ENCODE measurements at places on chromosomes 7 and 10.

DNA sequence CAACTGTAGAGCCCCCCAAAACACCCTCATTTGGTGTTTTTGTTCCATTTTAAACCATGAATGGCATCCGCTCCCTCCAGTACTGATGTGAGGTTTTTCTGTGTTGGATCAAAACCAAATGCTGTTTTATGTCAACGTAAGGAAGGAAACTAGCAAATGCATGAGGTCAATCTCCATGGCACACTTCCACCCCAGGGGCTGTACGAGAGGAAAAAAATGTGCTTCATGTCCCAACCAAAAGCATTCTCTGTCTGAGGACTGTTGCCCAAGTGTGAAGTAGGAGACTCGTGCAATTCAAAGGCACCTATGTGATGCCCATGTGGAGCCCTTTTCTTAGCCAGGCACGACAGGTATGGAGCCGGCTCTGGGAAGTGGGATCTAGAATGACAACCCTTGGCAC, 180.3 kb upstream of the MKI67 start:
- no peak for DNase-seq

DNA sequence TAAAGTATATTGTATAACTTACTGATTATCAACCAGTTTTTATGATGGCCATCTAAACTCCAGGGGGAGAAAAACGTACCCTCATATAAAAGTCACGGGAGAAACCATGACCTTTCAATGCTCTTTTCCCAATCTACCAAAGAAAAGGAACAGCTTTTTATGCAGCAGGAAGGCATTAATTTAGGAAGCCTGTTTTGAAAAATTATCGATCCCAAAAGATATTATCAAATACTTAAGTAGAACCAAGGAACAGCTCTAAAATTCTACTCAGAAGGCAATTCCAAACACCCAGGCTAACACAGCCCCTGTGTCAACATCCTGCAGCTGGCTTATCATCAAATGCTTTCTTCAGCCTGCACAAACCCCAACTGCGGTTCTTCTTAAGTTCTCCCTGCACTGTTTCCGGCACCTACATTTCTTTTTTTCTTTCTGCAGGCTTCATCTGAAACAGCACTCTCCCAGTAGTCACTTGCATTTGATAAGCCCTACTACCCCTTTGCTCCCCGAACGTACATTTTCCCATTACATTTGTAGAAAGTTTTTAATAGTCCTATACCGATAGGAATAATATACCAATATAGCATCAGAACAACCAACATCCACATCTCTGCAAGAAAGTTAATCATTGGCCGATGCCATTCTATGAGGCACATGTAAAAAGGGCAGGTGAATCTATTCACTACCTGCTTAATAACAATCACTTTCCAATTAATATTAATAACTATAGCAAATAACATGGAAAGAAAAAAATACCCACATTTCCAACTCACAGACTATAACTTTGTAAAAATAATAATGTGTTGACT, 47.9 kb downstream of the PIP4K2A start:
- no peak for DNase-seq

GRCh38 chr10:128499486-128499885, 373.3 kb upstream of the MKI67 start:
- no peak for DNase-seq

DNA sequence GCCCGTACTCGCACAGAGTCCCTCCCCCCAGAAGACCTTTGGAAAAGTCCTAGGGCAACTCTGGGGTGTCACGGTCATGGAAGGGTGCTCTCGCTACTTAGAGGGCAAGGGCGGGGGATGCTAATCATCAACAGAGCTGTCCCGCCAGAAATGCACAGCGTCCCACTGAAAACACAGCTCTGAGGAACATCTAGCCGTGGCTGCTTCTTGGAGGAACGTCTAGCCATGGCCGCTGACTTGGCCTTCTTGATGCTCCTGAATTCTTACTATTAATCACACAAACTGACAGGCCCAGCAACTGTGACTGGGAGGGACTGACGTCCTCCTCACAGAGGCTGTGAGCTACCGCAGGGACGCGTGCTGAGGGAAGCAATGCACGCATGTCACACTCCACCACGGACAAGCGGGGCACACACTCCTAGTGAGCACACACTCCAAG, 1.7 kb downstream of the TUBGCP2 start:
- no peak for DNase-seq

- DNase-seq = no peak
Measured at GRCh38 chr10:117968354-117969182, 78.2 kb downstream of the RAB11FIP2 start.

GRCh38 chr10:17850501-17850900, 41.4 kb downstream of the MRC1 start:
- no peak for DNase-seq

- no peak for DNase-seq
Measured at GRCh38 chr7:142880876-142881505, 4.6 kb downstream of the TRPV6 start.

DNA sequence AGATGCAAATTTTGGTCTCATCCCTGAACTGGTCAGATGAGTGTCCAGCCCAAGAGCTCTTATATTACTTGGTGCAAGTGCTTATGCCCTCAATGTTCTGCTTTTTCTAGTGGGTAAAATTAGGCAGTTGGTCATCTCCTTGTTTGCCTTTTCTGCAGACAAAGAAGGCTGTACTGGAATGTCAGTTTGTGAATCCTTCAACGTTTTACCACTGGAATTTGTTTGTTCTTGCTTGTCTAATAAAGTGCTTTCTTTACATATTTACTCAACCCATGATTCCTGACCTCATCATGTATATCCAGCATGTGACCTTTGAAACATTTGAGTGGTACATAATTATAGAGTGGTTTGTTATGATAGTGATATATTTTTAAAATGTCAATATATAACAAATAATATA, 232.2 kb upstream of the TEX47 start:
- DNase-seq = no peak

GRCh38 chr7:108395426-108395825, 60.8 kb downstream of the NRCAM start:
- no peak for DNase-seq

DNA sequence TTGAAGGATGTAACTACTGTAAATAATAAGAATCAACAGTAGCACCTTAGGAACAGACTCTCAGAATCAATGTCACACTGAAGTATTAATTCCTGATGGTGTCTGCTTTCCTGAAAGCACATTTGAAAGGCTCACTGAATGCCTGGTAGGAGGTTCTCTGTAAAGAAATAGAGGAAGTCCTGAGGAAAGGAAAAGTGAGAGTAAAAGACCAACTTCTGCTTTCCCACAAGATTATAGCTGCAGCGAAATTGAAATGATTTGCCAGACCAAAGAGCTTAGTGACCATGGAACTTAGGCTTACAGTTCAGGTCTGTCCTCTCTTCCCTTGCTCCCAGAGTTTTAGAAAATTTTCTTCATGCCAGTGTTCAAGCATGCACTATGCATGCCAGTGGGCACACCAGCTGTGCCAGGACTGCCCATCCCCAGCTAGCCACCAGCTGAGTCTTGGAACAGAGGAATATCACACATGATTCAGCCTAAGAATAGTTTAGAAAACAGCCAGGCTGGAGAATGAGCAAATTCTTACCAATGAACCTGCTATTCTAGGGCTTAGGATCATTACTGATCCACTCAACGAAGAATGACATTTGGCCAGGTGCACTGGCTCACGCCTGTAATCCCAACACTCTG, 123.2 kb downstream of the HERPUD2 start:
- no peak for DNase-seq

GRCh38 chr10:71258446-71259145, 46.2 kb downstream of the UNC5B start:
- no peak for DNase-seq

DNA sequence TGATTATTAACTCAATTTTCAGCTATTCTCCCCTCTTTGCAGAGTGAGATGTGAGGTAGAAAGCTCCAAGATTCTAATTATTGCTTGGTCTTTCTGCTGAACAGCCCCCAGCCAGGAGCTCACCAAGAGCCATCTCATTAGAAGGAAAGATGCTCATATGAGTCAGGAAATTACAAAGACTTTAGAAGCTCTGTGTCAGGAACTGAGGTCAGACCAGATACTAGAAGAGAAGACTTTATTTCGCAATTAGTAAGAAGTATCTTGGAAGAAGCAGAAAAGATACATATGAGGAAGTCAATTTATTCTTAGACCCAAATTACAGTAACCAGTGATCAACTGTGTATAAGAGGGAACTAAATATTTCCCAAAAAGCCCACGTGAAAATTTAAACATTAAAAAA, 626.9 kb downstream of the ZWINT start:
- DNase-seq = no peak

DNA sequence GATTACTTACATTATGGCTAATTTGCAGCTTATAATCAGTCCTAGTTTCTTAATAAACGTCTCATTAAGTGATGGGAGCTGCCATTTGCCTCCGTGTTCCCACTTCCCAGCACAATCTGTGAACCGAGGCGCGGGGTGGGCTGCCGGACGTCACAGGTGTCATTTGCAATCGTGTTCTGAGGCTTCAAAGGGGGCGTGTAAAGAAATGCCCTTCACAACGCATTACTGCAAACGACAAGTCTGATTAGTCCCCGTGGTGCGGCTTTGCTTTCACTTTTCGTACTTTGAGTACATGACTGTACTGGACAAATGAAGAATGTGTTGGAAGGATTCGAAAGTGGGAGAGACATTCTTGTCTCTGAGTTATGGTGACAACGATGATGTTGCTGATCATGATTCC, 614.2 kb upstream of the ADARB2 start:
- DNase-seq = no peak

DNA sequence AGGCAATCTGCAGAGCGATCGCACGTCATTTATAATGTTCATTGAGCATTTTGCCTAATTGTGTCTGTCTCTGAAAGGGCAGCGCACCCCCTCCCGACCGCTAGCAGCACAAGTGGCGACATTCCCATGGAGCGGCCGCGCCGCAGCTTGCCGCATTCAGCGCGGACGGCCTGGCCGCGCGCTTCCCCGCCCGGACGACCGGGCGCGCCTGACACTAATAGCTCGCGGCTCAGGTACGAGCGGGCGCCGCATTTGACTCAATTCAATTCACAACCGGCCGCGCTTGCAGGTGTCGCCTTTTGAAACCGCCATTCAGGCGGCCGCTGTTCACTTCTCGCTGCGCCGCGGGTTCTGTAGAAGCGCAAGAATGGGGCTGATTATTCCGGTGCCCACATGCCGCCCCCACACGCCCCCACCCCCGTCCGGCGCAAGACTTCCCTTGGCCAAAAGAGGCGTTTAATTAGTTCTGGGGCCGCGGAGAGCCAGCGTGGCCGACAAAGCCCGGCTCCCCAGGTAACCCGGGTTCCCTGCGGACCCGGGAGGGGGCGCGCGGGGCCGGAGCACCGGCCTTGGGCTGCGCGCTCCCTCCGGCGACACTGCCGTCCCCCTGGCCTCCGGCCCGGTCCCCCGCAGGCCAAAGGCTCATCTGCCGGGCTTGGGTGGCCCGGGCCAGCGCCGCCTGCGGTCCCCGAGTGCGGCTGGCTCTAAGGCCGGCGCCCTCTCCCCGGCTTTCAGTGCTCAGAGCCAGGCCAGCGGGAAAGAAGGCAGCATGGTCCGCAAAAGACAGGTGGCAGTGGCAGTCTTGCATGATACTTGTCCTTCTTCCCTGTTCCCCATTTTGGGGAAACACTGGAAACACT, 18.7 kb upstream of the PTF1A start:
- no peak for DNase-seq

- DNase-seq = no peak
Measured at GRCh38 chr10:130422366-130423324, 286.5 kb downstream of the GLRX3 start.

GRCh38 chr7:141610671-141611070, 59.5 kb downstream of the AGK start:
- no peak for DNase-seq

DNA sequence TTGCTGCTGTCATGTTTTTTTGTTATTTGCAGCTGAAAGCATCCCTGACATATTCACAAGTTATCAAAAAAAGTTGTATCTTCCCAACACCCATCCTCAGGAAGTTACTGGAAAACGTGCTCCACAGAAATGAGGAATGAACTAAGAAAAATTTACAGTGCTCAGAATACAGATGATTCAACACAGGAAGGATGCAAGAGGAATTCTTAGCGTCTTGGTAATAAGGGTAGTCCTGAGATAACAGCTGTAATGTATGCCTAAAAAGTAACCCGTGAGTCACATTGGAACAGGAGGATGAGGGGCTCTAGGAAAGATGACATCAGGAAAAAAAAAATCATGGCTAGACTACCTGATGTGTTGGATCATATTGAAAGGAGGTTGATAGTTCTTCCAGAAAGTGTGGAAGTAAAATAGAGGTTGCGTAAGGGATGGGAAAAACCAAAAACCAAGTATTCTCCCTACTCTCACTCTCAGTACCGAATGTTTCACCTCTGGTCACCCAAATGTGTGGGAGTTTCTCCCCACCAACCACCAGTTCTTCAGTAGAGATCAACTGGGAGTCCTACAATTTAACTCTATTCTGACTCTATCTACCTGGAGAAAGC, 3.9 kb downstream of the ADAM12 start:
- no peak for DNase-seq

DNA sequence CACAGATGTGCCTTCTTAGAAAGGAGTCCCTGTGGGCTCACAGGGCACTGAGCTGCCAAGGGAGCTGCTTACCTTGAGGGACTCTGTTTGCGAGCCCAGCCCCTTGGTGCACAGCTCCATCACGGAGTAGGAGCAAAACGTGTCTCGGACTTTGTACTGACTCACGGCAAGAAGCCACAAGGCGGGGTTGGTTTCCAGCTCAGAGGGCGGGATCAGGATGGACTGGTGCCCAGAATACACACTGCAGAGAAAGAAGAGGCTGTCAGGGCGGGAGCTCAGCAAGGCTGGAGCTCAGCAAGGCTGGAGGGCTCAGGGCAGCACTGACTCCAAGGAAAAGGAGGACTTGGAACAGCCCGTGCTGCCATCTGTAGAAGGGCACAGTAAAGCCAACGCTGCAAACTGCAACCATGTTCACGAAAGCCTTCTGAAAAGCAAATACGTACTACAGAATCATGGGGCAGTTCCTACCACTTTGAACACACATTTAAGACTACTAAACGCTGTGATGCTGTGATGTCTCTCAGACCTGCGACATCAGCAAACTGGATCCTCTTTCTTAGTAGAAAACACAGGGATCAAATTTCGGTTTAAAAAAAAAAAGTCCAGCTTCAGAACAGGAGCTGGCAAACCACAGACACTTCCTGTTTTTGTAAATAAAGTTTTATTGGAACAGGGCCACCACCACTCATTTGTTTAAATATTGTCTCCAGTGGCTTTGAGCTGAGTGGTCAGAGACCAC, 194.3 kb downstream of the ZMYND11 start:
- DNase-seq = no peak

DNA sequence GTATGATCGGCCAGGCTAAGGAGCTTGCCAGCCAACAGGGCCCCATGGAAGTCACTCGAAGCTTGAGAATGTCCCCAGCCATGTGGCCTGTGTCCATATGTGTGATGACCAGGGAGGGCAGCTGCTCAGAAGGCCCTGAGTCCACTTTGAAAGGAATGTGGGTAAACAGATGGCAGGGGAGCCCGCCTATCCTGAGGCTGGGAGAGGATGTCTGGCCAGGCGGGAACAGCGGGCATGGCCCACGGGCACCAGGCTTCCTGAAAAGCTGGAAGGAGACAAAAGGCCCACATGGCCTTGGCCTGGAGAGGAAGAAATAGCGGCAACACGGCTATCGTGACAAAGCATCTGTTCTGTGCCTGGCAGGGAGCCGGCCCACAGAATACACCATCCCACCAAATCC, 137.9 kb upstream of the PPIF start:
- DNase-seq = no peak
